CD8-positive, alpha-beta T cell (primary cell): ENCODE measurements at places on chromosomes 11 and 22. TPM values are rescaled to one million over a fixed set of nuclear protein-coding genes. Genes with fewer than 3 reads are reported as not detected.

The BIRC3 gene
- total RNA-seq: 88.0 TPM

The SMIM35 gene
- total RNA-seq: 0.11 TPM

The SMTN gene
- 4.9 TPM for total RNA-seq

The SLC17A6 gene
- not detected for total RNA-seq

GRCh38 chr11:130760515-130761125 is 155.7 kb downstream of the SNX19 start:
- no peak for DNase-seq

GRCh38 chr11:132072044-132072857 is 701.8 kb downstream of the NTM start:
- no peak for DNase-seq

DNA sequence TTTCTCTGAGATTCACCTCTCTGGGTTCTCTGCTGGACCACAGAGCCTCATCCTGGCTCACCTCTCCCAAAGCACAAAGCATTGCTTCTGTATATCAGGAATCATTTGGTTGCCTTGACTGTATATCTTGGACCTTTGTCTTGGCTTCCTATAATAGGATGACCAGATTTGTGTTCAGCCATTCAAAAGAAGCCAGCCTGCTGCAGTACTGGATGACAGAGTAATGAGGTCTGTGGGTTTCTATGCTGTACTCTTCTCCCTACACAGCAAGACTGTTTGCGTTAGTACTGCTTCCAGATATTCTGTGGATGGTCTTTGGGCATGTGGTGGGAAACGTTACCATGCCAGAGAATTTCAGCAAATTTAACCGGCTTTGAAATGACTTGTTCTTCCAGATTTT is 39.8 kb downstream of the ARFGAP2 start:
- DNase-seq: no peak

GRCh38 chr22:26464312-26464711 is 19.3 kb downstream of the HPS4 start:
- DNase-seq: no peak

DNA sequence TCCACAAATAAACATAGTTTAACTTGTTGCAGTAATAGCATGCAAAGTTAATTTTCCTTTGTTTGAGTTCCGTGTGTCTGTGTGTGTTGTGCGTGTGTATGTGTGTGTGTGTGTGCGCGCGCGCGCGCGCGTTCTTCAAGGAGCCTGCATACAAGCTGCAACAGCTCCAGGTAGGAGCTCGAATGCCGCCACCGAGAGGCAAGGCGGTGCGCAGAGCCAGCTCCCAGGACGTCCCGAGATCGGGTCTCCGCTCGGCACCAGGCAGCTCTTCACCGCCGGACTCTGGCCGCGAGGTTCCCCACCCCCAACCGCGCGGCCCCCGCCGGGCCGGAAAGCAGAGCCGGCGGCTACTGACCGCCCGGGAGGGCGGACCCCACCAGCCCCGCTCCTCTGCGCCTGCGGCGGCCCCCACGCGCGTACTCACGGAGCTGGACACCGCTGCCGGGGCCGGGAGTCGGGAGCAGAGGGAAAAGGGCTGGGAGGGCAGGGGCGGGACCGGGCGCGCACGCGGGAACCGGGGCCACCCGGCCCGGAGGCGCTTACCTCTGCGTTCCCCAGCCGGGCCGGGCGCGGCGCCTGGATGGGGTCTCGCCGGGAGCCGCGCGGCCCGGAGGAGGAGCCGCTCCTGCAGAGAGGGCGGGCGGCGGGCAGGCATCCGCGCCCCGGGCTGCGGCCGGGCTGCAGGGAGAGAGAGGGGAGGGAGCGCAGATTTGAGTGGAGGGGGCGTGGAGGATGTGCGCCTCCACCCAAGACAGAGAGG is 40.4 kb upstream of the AKIP1 start:
- no peak for DNase-seq

DNA sequence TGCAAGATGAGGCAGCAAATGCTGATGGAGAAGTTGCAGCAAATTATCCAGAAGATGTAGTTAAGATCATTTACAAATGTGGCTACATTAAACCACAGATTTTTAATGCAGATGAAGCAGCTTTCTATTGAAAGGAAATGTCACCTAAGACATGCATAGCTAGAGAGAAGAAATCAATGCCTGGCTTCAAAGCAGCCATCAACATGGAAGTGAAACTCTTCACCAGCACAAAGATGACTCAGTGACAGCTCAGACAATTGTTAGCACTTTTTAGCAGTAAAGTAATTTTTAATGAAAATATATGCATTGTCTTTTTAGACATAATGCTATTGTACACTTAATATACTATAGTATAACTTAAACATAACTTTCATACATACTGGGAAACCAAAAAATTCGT is 71.4 kb downstream of the FANCF start:
- DNase-seq: no peak

GRCh38 chr11:61700212-61700611 is 20.0 kb downstream of the DAGLA start:
- no peak for DNase-seq
